ENCODE measurements at places on chromosomes 12 and 14.

DNA sequence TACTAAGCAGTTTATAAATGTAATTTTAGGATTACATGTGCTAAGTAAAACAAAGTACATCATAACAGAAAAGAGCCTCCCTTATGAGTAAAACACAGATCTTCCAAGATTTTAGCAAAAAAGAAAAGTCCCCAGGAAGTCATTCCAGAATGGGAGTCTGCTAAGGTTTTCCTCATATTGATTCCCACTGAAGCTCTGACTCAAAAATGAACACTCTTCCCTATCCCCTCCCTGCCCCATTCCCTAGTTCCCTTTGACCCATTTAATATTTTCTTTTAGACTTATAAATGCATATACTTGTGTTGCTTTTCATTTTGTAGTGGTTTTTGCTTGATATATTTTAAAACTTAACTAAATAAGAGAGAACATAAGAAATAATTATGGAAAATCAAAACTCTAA, 40.1 kb downstream of the PTGER2 start:
- no peak for DNase-seq

GRCh38 chr12:15796493-15797141, 7.4 kb upstream of the EPS8 start:
- no peak for DNase-seq

- DNase-seq: no peak
Measured at GRCh38 chr12:124797321-124797720, 66.3 kb downstream of the SCARB1 start.

DNA sequence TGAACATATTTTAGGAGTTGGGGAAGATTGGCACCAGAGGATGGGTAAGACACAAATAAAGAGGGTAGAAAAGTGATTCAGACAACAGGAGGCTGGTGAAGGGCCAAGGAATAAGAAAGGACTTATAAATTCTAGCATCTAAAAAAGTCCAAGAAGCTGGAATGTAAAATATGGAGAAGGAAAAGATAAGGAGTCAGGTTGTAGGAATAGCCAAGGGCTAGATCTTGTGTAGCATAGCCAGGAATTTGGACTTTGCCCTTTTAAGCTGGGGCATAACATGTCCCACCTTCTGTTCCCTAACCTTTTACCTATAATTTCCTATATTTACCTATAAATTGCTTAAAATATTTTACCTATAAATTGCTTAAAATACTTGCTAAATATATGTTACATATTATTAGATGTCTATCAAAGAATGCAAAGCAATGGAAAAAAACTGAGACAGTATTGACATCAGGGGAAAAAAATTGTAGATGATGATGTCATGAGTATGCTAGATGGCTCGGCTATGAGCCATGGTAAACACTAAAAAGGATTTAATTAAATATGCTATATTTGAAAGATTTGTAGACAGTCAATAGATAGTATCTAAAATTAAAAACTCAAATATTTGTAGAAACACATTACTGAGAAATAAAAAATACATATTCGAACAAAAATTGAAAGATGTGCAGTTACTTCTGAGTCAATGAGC, 99.7 kb upstream of the PLEKHG7 start:
- no peak for DNase-seq

DNA sequence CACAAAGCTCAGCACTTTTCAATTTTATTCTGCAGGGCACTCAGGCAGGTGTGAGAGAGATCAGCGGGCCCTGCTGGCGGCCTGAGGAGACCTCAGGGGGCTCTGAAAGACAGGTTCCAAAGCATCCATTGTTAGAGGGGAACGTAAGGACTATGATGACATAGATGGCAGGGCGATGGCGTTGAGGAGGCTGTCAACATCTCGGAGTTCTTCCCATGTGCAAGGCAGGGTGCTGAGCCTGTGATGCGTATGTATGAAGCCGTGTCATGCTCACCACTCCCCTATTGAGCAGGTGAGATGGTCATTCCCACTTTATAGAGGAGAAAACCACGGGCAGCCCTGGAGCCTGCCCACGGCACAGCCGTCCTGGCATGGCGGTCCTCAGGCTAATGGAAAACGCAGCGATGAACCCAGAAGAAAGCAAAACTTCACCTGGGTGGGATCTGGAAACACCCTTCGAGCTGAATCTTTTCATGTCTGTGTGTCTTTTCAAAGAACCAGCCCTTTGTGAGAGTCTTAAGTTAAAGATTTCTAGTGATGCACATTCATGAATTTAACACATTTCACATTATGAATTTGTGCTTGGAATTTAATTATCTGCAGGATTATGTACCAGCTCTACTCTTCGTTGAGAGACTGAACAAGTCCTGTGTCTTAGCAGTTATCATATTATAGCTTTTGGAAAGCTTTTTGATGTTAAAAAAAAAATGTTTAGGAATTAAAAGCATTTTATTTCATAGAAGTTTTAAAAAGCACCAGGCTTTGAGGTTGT, 64.7 kb downstream of the RIMBP2 start:
- no peak for DNase-seq

- DNase-seq: no peak
Measured at GRCh38 chr14:101234244-101234937, 326.9 kb upstream of the DIO3 start.

DNA sequence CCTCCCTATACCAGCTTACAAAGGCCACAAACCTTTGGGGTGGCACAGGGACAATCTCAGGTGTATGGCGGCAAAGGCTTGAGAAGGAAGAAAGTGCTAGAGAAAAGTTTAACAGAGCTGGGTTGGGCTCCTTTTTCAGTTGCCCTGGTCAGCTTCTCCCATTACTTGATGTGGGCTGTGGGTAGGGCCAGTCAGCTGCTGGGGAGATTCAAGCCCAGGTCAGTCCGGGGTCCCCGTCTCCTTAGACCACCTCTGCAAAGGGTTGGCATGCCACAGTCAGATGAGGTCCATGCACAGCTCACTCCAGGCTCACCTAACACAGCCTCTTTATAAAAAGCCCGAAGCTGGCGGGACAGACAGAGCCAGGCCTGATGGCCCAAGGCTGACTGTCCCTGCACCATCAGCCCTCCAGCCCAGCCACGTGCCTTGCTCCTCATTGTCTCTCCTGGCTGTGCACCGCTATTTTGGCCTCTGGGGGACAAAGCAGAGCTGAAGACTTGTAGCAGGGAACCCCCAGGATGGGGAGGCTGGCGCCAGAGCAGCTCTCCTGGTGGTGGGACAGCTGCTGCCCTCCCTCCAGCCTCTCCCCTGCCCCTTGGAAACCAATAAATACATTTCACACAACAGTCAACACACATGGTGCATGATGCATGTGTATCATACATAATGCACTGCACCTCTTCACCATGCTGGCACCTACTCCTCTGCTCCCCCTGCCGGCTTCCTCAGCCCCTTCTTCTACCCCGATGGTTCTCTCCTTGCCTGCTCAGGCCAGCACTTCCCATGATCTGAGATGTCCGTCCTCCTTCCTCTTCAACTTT, 61.7 kb upstream of the DDX11 start:
- DNase-seq: no peak

GRCh38 chr12:112349431-112349830, 32.8 kb downstream of the HECTD4 start:
- peak; percentile 8 for DNase-seq

- DNase-seq: no peak
Measured at GRCh38 chr12:75323663-75324062, 6.5 kb downstream of the CAPS2 start.

DNA sequence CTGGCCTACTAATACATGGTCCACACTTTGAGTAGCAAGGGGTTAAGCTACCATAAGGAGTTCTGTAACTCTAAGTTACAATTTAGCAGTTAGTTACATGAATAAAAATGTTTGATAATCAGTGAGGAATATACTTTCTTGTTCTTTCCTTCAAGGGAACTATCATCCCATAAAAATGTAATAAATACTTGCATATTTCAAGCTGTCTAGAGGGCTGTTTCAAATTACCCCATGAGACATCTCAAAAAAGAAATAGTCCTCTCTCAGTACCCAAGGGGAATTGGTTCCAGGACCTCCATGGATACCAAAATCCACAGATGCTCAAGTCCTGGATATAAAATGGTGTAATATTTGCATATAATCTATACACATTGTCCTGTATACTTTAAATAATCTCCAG, 48.7 kb upstream of the GNG2 start:
- DNase-seq: no peak

Data from fibroblast of upper back skin (primary cell).